SJSA1 (cell line): ENCODE measurements at places on chromosomes 1 and 21.

DNA sequence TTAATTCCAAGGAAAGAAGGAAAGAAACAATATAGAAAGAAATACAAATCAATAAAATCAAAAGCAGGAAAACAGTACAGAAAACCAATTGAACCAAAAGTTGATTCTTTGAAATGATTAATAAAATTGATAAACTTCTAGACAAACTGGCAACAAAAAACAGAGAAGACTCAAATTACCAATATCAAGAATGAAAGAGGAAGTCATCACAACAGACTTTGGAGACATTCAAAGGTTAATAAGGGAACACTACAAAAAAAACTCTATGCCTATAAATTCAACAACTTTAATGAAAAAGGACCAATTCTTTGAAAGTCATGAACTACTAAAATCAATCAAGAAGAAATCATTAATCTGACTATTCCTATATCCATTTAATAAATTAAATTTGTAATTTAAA lies 329.3 kb upstream of the NR5A2 start:
- no peaks in the 10 kb centered on the region for H3K4me1 ChIP-seq
- no peak overlapping the region for H3K27ac ChIP-seq
- no peak for DNase-seq
- H3K27me3 ChIP-seq: no peaks in the 10 kb centered on the region
- H3K4me3 ChIP-seq: no peak overlapping the region

DNA sequence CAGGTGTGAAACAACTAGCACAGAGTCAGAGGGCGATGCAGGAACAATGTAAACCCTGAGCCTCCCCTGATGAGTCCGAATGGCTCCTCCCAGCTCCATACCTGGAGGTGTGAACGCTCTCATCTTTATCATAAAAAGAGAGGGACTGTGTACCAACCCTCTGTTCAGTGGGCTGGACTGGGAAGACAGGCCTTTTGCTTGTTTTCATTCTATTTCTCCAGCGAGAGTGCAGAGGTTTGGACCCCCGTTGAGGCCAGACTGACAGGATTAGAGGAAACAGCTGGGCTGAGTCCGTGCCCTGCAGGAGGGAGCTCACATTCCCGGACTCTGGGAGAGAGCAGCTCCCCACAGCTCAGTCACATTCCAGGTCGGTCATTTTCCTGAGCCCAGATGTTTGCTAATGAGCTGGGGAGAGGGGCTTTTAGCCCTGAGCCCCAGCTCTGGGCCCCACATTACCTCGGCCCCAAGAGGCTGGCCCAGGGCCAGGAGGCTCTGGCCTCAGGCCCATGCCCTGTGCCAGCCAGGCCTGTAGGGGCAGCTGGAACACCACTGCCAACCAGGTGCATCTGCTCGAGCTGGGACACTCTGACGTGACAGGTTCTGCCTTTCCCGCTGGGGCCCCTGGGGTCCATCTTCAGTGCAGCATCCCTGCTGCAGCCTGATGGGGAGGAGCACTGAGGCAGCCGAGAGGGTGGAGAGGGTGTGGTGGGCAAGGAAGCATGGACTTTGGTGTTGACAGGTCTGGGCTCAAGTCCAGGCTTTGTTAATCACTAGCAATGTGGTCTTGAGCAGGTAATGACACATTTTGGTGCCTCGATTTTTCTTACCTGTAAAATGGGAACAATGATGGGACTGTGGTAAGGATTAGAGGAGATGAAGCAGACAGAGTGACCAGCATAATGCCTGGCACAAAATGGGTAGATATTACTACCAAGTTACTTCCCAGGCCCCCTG lies 3.5 kb upstream of the NBL1 start:
- no peak for DNase-seq
- no peak overlapping the region for H3K27ac ChIP-seq
- peaks cover 18% of the 10 kb centered on the region for H3K4me1 ChIP-seq
- no peak overlapping the region for H3K4me3 ChIP-seq

- DNase-seq: no peak
- no peak overlapping the region for H3K27ac ChIP-seq
- H3K27me3 ChIP-seq: no peaks in the 10 kb centered on the region
- no peaks in the 10 kb centered on the region for H3K36me3 ChIP-seq
- no peaks in the 10 kb centered on the region for H3K4me1 ChIP-seq
Measured at GRCh38 chr1:155186067-155186793, 12.6 kb downstream of the TRIM46 start.

DNA sequence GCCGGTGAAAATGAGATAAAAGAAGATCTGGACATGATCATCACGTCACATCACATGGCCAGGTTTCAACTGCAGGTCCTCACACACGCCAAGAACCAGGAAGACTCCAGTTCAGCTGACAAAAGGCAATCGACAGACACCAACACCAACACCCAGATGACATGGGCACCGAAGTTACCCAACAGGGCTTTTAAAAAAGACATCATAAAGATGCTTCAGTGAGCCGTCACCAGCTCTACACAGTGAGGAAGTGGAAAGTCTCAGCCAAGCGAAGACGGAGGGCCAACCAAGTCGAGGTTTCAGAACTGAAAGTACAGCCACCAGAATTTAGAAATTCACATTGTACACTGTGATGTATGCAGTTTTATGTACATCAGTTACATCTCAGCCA lies 154.3 kb upstream of the COL6A1 start:
- H3K36me3 ChIP-seq: no peaks in the 10 kb centered on the region
- H3K4me3 ChIP-seq: no peak overlapping the region
- H3K27ac ChIP-seq: no peak overlapping the region
- no peak for DNase-seq
